ENCODE measurements at places on chromosomes 6 and 20.

DNA sequence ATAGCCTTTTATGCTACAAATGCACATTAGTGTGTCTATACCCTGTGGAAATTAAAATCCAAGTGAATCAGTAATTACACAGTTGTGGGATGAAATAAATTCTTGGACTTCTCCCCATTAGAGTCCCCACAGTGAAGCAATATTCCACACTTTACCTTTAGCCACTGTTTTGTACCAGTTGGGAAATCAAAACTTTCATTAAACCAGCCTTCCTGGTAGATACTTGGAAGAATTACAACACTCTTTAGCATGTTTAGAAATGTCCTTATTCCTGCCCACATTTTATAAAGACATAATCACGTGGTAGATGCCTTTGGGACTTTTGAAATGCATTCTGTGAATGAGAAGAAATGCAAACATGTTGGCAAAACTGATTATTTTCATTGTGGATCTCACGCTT lies 49.0 kb upstream of the ANKEF1 start:
- ATAC-seq, result no peak

GRCh38 chr6:27188061-27188884 lies 59.2 kb upstream of the PRSS16 start:
- peak; percentile 95 for ATAC-seq

DNA sequence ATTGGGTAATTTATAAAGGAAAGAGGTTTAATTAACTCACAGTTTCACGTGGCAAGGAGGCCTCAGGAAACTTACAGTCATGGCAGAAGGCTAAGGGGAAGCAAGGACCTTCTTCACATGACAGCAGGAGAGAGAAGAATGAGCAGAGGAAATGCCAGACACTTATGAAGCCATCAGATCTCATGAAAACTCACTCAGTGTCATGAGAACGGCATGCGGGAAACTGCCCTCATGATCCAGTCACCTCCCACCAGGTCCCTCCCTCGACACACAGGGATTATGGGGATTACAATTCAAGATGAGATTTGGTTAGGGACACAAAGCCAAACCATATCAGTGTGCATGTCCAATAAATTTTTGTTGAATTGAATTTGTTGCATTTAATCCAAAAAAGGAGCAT lies 52.0 kb downstream of the ECT2L start:
- no peak for ATAC-seq

DNA sequence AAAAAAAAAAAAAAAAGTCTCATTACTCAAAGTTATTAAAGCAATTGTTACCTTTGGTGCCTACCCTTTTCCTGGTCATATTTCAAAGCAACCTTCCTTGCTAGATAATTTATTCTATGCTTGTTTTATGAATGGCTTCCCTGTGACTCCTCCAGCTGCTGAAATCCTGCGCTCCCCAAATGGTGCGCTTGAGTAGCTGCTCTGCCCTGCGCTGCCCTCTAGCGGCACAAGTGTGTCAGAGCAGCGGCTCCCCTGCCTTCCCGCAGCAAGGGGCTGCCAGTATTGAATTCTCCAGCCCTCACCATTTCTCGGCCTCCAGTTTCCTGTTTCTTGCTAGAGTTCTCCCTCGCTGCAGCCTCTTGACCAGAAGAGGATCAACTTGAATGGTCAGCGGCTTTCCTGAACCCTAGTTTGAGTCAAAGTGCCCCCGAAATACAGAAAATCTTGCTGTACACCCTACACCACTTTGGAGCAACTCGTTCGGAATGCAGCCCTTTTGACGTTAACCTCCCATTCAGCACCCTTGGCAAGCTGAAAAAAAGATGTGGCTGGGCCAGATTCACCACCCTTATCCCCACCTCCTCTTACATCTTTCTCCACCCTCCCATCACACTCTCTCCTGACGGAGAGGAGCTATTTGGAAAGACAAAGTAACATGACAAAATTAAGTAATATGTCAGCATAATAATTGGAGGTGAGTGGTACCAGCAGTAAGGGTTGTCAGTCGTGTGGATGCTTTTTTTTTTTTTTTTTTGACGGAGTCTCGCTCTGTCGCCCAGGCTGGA lies 60.4 kb upstream of the KLHL31 start:
- ATAC-seq, result peak; percentile 80

DNA sequence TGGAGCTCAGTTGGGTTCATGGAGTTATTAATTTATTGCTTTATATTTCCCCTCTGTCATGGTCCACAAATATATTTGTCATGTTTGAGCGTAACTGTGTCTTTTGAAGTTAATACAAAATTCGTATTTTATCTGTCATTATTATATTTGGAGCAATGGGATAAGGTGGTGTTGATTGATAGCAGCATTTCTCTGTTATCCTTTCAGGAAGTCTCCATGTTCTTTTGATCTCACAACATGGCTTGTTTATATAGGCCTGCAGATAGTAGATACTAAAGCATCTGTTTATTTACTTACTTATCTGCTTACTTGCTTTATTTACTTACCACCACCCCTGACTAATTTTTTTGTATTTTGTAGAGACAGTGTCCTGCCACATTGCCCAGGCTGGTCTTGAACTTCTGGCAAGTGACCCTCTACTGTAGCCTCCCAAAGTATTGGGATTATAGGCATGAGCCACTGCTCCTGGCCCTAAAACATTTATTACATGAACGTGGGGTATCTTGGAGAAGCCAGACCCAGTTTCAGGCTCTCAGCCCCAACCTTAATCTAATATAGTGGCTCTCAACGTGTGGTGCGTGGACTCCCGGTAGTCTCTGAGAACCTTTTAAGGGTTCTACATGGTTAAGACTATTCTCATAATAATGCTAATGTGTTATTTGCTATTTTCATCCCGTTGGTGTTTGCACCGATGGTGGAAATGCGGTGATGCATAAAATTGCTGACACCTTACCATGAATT lies 104.2 kb downstream of the NCOA3 start:
- ATAC-seq, result no peak

GRCh38 chr20:1809131-1809572 lies 86.1 kb upstream of the SIRPA start:
- ATAC-seq, result peak; percentile 63

DNA sequence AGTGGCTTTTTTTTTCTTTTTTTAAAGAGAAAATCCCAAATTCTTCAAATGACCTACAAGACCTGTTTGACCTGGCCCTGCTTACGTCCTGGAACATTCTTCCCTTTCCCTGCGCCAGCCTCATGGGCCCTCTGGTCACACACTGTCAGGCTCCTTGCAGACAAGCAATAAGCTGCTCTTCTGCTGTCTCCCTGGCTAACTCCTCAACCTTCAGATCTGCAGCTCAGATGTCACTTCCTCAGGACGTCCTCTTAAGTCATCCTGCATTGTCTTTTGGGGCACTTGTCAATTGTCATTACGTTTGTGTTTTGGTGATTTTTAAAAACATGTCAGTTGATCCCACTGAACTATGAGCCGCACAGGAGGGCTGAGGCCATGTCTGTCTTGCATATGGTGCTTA lies 28.9 kb upstream of the SLC35D3 start:
- no peak for ATAC-seq

DNA sequence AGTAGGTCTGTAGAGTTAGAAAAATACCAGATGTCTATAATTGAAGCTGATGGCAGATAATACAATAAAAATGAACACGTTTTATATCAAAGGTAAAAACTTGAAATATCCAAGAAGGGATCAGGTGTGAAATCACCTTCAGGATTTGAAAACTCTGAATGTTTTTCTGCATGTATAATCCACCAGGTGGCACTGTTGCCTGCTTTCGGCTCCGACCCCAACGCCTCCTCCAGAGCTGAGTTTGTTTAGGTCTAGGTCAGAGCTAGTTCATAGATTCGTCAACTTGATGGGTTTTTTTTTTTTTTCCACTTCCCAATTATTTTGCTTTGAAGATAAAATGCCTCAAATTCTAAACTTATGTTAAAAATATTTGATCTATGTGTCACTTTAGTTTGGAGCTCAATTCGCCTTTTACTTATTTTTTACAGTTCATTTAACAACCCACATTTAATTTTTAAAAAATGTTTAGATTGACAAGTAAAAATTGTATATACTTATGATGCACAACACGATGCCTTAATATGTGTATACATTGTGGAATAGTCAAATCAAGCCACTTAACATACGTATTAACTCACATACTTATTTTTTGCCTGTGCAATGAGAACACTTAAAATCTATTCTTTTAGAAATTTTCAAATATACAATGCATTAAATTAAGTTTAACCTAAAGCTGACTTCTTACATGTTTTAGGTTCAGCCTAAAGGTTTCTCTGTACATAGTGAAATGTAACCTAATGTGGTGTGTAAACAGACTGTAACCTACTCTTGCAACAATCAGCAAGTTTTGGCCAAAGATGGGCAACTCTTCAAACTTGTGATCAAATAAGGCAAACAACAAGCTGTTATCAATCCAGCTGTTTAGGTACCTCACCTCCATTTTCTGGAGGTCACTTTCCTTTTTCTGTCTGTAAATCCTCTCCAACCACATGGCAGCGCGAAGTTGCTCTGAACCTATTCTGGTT lies 39.4 kb upstream of the ENPP4 start:
- peak; percentile 49 for ATAC-seq

GRCh38 chr20:32112841-32113240 lies 3.3 kb downstream of the TM9SF4 start:
- ATAC-seq, result peak; percentile 52

DNA sequence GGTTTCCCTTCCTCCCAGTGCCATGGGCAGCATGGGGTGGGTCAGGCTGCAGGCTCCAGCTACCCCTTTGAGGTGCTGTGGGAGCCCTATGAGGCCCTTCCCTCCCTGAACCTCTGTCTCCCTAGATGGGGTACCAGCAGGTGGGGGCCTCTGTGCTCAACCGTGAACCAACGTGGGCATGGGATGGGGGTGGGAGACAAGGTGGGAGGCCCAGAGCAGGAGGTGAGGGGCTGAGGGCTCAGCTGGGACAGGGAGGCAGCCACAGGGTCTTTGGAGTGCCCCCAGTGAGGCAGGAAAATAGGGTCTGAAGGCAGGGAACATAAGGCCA lies 33.3 kb downstream of the SUN5 start:
- ATAC-seq, result no peak

Data from activated T-helper 17 cell treated with anti-CD3 and anti-CD28 coated beads, Interleukin-2, amount 50 U/mL, for 72 hours (primary cell).